ENCODE measurements at places on chromosomes 3 and 15.

DNA sequence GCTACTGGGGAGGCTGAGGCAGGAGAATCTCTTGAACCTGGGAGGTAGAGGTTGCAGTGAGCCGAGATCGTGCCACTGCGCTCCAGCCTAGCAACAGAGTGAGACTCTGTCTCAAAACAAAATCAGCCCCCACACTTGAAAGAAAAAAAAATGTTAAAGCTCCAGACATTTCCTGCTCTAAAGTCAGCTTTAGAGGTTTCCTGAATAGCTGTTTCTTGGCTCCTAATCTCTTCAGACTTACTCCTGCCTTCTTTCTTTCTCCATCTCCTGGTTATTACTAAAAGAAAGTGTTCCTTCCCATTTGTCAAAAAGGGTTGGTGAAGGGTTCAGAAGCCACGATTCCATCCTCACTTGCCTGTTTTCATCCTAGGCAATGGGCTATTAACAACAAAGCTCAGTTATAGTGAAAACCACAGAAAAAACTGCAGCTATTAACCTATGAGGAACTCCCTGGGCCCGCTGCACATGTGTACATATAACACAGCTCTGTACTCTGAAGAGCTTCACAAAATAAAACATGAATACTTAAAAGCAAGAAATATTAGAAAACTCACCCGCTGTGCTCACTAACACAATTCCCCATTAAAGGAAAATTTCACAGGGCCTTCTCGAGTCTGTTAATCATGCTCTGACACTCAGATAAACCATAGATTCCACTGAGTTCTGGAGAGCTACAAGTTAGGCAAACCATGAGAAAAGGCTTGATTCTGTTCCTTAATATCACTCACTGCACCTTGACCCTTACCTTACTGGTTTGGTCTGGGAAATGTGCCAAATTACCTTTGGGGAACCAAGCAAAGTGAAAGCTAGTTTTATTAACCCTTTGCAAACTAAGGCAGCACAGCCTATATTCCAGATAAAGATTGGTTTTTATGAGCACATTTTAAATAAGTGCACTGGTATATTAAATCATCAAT, 89.9 kb upstream of the TSPAN3 start:
- no peak for DNase-seq

DNA sequence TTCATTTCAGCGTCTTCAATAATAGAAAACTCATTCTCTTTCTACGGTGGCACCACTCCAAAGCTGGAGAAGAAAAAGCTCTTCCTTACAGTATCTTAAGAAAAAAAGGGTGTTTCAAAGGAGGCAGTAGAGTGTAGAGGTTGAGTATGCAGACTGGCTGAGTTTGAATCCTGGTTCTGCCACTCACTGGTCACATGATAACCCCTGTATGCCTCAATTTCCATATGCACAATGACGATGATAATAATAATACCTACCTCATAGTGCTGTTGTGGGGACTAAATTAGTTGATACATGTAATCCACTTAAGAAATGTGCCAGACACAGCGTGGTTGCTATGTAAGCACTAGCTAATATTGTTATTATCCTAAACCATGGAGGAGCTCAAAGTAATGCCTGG, 4.5 kb downstream of the ANP32A start:
- no peak for DNase-seq

- DNase-seq = no peak
Observed at GRCh38 chr15:89812847-89813320, 1.8 kb downstream of the ANPEP start.

GRCh38 chr3:169835533-169835932, 22.8 kb upstream of the LRRC34 start:
- DNase-seq = no peak

DNA sequence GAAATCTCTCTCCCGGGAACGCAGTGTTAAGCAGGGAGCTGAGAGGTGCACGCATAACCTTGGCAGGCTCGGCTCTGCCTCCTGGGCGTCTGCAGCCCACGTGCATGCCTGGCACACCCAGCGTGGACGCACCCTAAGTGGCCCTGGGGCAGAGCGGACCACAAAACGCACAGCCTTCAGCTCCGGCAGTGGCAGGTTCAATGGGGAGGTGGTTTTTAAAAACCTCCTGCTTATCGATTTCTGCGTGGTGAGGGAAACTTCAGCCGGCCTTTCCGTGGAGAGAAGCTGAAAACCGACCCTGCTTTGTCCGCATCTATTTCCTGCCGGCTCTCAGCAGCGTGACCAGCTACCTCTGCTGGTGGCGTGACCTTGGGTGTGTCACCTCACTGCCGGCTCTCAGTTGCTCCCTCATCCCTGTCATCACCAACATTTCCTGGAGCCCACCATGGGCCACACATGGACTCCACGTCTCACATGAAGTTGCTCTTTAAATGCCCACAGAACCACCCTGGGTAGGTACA, 134.8 kb upstream of the MEF2A start:
- DNase-seq = no peak

DNA sequence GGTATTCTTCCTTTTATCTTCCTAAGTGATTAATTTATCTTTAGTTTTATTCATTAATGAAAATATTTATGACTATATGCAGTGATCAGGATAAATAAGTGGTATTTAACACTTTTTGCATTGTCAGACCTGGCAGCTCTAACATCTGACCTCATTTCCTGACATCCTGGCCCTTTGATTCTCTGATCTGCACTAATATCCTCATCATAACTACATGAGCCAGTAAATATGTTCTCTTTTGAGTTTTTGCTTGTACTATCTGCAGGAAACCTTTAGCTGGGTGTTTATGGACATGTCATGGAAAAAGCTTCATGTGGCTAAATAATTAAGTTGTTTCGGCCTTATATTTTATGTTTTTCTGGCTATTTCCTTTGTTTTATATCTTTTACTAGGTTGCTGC, 10.5 kb downstream of the NKTR start:
- no peak for DNase-seq

DNA sequence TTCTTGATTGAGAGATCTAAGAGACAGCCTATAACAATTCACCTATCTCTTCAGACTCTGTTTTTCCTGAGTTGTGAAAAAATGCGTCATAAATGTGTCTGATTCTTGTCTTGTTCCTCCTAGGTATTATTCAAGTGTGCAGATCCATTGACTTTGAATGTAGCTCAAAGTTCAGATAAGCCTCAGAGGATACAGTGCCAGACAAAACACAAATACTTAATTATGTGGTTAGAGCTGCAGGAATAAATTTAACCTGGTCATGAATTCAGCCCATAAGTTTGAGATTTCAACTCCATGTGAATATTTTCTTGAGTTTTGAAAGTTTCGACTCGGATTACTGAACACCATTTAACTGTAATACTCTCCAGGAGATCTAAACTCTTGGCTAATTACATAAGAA, 174.0 kb downstream of the ECT2 start:
- DNase-seq = peak; percentile 43

GRCh38 chr3:143351895-143352608, 232.5 kb downstream of the CHST2 start:
- no peak for DNase-seq

- no peak for DNase-seq
Observed at GRCh38 chr15:52193791-52194190, 2.6 kb upstream of the GNB5 start.

GRCh38 chr3:139455206-139455605, 21.1 kb downstream of the RBP2 start:
- no peak for DNase-seq

GRCh38 chr15:68387381-68388143, 44.4 kb downstream of the ITGA11 start:
- DNase-seq = no peak

GRCh38 chr15:48352474-48353072, 21.3 kb downstream of the DUT start:
- peak; percentile 51 for DNase-seq

DNA sequence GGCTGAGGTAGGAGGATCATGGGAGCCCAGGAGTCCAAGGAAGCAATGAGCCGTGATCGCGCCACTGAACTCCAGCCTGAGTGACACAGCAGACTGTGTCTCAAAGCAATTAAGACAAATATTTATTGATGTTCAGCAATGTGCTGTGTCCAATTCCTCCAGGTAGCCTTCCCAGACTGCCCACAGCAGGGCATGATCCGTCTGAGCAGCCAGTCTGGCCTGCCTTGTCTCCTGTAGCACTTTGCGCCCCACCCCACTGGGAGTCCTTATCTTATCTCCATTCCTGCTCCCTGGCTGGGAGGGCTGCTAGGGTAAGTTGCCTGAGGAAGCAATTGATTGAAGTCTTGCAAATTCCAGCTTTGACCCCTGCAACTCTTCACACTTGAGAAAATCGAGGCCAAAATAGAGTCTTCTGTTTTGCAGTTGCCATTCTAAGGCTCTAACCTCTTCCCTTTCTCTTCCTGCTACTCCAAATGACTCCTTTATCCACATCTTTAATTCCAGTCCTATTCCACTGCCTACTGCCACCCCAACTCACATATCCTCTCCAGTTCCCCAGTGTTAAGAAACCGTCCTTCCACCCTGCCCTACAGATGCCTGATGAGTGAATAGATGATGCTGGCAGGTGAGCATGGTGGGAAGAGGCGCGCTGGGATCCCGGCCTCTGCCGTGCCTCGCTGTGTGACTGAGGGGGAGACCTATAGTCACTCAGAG, 26.9 kb upstream of the LCTL start:
- no peak for DNase-seq

GRCh38 chr3:136862617-136863322, 762 bp downstream of the NCK1 start:
- peak; percentile 77 for DNase-seq

DNA sequence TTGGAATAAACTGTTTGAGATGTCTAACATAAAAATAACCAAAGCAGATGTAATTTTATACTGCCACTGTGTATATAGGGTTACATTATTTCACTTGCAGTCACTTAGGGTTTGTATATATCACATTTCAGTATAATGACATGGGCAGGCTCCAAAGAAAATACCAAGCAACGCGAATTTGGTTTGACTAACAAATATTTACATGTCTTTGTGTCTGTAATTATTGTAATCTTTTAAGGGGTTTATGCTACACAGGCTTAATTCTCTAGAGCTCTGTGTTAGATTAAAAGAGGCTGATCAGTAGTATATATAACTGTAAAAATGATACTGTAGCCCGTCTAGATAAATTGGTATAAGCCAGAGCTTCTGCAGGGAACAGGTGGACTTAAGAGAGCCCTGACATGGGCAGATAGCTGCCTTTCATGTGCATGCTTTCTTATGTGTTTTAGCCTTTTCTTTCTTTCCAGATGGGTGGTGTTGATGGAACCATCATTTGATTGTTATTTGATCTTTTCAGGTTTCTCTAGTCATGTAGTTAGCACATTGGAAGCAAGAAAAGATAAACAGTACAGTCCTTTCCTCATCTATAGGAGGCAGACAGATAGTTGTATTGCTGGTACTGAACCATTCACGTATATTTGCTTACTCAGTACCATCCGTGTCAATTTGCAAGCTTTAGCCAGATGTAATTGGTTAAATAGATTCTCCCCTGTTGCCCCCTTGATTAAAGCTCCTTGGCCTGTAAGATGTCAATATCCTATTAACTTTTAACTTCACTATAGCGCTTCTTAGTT, 86.1 kb downstream of the GALK2 start:
- DNase-seq = no peak

GRCh38 chr3:48232734-48233133, 8.2 kb upstream of the ZNF589 start:
- DNase-seq = peak; percentile 60

GRCh38 chr3:22399566-22399965, 648.6 kb upstream of the ZNF385D start:
- no peak for DNase-seq
